ENCODE measurements at places on chromosomes 16 and 17. TPM values are rescaled to one million over a fixed set of nuclear protein-coding genes. Genes with fewer than 3 reads are reported as not detected.
A peak's percentile ranks its signal among the peaks of the same experiment; 100 is the strongest.

DNA sequence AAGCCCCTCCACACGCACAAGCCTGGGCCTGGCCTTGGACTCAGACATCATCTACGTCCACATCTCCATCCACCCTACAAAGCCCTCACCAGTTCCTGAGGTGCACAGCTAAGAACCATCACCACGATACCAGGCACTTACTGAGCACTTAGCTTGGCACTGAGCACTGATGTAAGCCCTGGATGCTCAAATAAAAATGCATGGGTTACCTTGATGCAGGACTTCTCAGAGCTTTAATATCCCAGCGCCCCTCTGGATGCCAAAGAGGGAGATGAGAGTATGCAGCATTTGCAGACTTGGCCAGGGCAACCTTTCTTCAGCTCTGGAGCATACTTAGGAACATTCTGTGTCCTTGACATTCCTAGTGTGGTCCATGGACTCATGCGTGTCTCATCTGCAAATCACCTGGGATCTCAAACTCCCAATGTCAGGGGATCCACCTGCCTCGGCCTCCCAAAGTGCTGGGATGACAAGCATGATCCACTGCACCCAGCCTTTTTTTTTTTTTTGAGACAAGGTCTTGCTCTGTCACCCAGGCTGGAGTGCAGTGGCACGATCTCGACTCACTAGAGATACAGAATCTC is 69.8 kb downstream of the RAB11FIP4 start:
- no peak for DNase-seq

GRCh38 chr16:27984121-27984520 is 79.4 kb downstream of the GSG1L start:
- DNase-seq, result no peak

- no peak for DNase-seq
Measured at GRCh38 chr17:57048096-57048495, 37.0 kb upstream of the AKAP1 start.

The GP2 gene
- total RNA-seq, result 2.7 TPM

DNA sequence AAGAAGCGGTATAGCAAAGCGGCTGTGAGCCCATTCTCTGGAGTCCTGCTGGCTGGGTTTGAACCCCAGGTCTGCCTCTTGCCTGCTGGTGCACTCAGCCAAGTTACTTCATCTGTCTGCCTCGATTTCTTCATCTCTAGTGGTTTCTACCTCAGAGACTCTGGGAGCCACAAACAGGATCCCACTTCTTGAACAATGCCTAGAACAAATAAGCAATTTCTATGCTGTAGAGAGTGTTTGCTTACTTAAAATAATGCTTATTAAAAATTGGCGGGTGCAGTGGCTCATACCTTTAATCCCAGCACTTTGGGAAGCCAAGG is 75.5 kb downstream of the CMIP start:
- DNase-seq, result no peak

DNA sequence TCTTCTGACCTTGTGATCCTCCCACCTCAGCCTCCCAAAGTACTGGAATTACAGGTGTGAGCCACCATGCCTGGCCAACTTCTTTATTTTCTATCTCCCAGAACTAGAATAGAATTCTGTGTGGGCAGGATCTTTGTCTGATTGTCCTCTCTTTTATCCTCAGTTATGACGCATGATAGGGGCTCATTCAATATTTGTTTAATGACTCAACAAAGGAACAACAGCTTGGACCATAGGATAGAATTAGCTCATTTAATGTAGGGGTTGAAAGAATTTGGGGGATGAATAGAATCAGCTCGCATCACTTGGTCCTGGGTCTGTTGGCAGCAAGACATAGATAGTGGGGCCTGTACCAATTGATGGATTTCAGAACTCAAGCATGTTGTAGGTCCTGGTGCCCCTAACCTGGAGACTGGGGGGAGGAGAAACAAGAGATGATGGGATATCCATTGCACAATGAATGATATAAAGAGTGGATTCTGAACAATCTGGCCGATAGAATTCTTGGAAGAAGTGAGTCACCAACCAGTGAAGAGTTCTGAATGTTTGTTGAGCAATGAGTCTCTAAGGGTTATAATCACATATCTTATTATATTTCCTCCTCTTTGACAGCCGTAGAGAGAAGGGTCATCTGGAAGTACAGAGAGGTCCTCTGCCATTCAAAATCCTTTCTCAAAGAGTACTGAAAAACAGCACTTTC is 250.2 kb downstream of the HS3ST4 start:
- no peak for DNase-seq

The TEDC2 gene
- total RNA-seq, result 2.3 TPM

The KRTAP2-3 gene
- total RNA-seq, result not detected

GRCh38 chr16:67606632-67607031 is 38.3 kb upstream of the CARMIL2 start:
- DNase-seq, result no peak

The C16orf92 gene
- total RNA-seq, result not detected

DNA sequence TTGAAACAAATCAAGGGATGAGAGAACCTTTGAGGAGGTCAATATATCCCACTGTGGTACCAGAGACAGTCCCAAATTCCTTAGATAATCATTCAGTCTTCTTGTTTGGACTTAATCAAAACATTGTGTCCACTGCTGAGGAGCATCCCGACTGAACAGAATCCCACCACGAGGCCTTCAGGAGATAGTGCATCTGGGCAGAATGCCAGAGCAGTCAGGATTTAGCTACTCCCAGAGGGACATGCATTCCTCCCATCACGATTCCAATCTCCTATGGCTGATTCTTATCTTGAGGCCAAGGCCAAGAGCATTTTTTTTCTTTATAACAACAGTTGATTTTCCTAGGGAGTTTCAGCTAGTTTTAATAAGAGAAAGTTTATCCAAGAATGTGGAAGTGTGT is 87.4 kb upstream of the COX10 start:
- DNase-seq, result no peak

- peak; percentile 85 for DNase-seq
Measured at GRCh38 chr17:66191593-66192377, at the start of gene CEP112. TSS of gene CEP112 (minus strand) at chr17:66192133.

- no peak for DNase-seq
Measured at GRCh38 chr16:80663078-80663477, 122.3 kb downstream of the DYNLRB2 start.

DNA sequence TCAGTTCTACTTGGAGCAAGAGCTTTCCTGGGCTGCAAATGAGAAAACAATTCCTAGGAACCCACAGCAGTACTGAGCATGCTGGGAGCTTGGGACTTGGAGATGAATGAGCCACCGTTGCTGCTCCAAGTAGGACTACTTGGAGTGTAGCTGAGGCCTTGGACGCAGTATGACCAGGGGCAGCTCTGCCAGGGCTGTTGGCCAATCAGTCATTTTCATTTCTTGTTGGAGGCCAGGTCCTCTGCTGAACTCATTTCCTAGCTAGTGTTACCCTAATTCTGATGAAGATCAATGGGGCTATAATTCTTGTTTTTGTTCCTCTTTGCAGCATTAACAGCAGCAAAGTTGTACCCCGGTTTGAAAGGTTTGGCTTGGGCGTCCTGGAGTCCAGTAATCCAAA is 8.0 kb upstream of the LGALS9 start:
- no peak for DNase-seq

The FGF11 gene
- 1.9 TPM for total RNA-seq

- DNase-seq, result no peak
Measured at GRCh38 chr17:18224053-18224386, 1.4 kb upstream of the LLGL1 start.

DNA sequence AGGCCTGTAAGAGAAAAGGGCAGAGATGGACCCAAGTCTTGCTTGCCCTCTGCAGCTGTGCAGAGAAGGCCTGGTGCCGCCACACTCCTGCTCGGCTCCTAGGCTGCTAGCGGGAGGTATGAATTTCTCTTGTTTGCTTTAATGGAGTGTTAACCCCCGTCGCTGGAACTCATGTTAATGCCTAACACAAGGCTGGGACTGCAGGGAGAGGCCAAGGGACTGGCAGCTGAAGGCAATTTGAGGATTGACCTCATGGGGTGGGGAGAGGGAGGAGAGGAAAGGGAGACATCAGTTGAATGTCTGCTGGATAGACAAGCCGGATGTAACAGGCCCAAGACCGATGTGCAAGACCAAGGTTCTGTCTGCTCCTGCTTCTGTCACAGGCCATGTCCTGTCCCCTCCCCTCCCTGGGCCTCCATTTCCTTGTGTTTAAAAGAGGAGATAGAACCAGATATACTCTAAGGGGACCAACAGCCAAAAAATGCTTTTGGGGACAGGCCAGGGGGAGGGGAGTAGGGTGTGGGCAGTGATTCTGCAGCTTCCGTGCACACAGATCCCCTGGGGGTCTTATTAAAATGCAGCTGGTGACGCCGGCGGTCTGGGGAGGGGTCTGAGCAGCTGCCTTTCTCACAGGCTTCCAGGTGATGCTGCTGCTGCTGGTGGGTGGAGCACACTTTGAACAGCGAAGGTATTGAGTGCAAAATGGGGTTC is 46.7 kb upstream of the TBX2 start:
- DNase-seq, result no peak

The TPSD1 gene
- 12.0 TPM for total RNA-seq

GRCh38 chr16:10352262-10352661 is 33.6 kb upstream of the ATF7IP2 start:
- no peak for DNase-seq
